ENCODE measurements at places on chromosomes 7 and 10. TPM values are rescaled to one million over a fixed set of nuclear protein-coding genes. Genes with fewer than 3 reads are reported as not detected.

DNA sequence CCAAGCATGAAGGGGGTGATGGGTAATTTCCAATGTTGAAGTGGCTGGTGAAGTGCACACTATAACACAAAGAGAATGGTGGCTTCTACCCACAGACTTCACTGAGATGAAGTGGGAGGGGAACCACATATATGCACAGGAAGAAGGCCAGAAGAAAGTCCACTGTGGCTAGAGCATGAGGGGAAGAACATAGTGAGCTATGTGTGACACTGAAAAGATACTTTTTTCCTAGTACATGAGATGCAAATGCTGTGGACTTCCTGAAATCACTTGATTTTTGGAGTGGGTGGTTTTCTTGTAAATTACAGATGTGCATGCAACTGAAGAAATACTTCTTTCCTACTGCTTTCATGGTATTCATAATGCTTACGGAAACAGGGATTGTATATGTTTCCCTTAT is 115.6 kb upstream of the PHYHIPL start:
- no peak for DNase-seq

DNA sequence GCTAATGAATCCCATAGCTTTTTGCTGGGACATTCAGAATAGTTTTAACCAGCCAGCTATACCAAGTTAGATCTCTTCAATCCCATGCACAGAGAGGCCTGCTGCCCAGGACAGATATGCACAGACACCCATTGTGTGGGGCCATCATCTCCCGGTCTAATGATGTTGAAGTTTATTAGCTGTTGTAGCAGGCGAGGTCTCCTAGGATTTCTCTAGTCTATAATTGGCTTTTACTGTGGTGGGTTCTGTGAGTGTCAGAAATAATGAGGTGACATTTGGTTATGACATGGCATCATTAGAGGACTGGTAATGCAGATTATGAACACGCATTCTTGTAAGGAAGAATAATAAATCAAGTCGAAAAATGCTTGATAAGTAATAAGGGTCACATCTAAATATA is 81.4 kb upstream of the PLPP4 start:
- no peak for DNase-seq

GRCh38 chr10:49298983-49299815 is at the start of gene C10orf71:
C10orf71 (plus strand) TSS chr10:49299170; CDS start chr10:49322546, 23,376 bp downstream.
- DNase-seq, result no peak

DNA sequence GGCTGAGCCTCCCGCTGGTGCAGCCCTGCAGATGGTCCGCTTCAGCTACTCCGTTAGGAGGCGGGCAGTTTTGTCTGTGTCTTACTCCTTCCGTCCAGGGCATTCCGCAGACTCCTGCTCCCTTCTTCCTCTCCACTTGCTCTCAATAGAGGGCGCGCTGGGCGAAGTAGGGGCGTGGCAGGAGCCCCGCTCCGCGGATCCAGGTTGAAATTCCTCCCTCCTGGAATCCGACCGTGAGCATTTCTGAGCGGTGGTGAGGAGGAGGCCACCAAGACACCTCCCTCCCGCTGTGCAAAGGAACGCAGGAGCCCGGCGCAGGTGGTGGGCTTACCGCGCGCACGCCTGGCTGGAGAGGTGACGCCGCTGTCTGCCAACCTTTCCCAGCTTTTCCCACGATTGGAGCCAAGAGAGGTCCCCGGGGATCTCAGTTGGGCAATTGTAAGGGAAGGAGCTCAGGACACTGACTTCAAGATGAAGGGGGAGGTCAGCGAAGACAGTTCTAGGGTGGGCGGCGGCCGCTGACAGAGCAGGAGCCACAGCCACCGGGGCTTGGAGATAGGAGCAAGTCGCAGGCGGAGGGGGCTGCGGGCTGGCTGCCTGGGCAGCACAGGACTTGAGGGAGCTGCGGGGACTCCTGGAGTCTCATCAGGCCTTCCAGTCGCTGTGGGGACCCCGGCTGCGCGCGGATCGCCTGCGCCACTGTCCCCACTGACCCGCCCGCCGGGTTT is 1011.3 kb downstream of the XPNPEP1 start:
- DNase-seq, result peak; percentile 63

GRCh38 chr7:22549051-22549450 is 49.1 kb upstream of the STEAP1B start:
- no peak for DNase-seq

DNA sequence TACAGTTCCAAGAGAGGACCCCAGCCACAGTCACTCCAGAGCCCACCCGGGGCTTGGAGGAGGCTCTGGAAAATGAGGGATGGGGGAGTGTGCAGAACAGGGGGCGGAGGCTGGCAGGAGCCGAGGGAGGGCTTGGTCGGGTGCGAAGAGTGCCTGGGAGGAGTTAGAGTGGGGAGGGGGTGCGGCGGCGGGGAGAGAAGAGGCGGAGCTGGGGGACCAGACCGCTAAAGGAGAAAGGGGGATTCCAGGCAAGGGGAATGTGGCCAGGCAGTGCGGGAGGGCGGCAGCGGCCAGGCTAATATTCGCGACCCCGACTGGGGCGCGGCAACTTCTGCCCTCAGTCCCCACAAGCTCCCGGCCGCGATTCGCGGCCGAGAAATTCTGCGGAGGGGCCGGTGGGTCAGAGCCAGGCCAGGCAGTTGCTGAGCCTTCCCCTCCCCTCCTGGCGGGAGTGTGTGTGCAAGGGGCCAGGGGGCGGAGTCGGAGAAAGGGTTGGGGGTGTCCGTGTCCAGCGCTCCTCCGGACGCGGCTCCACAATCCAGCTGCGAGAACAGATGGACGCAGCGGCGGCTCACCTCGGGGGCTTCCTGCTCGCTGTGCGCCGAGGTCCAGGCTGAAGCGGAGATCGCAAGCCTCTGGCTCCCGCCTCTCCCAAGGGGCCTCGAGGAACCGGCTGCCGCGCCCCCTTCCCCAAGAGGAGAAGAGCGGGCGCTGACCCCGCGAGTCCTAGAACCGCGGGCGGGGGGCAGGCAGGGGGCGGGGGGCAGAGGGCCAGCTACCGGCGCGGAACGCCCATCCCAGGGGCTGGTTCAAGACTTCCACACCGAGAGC is 612 bp upstream of the SLC18A3 start:
- no peak for DNase-seq

- peak; percentile 51 for DNase-seq
These were observed 62.2 kb downstream of the CNOT4 start for GRCh38 chr7:135447748-135448147.

- DNase-seq, result no peak
These were observed 47.5 kb downstream of the CTBP2 start for GRCh38 chr10:125112697-125113494.

DNA sequence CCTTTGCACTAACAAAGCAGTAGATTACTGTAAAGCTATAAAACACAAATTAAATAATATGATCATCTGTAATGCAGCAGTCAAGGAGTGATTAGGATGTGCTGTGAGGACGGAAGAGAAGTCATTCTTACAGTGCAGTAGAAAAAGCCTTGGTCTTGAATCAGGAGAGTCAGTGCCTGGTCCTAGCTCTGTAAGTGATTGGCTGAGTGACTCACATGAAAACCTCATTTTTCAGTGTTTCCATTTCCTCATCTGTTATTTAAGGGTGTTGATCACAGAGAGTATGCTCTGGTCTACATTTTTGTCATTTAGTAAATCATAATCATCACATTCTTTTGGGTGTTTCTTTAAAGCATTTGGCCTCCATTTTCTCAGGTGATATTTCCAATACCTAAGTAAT is 717.8 kb downstream of the LRMDA start:
- no peak for DNase-seq

GRCh38 chr7:135942614-135943013 is 34.5 kb downstream of the MTPN start:
- no peak for DNase-seq

GRCh38 chr7:77327932-77328628 is 88.1 kb downstream of the GSAP start:
- no peak for DNase-seq

DNA sequence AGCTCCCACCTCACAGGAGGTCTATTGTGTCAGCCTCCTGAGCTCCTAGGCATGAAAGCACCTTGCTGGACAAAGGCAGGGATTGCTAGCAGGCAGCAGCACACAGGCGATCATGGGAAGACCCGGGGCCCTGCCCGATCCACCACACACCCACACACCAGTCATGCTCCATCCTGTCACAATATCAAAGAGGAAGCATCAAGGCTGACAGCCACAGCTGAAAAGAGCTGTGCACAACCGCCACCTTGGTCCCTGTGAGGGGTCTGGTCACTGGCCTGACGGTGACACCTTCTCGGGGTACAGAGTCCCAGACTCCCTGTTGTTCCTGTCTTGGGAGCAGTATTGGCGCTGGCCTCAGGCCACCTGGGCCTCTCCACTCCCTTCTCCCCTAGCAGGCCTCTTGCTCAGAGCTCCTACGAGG is 89.7 kb upstream of the RET start:
- no peak for DNase-seq

DNA sequence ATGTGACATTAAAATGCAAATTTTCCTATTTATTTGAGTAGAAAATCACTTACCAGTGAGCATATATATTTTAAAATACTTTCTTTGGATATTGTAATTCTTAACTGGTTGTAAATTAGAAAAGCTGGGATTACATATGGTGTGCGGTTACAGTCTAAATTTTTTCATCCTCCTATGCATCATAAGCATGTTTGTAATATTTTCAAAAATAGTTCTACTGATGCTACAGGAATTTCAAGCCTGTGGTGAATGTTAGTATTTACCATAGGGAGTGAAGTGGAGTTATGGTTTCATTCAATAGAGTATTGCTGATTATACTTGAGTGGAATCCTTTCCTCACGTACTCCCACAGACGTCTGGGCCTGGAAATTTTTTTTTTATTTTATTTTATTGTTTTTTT is 34.6 kb upstream of the ST7 start:
- no peak for DNase-seq

DNA sequence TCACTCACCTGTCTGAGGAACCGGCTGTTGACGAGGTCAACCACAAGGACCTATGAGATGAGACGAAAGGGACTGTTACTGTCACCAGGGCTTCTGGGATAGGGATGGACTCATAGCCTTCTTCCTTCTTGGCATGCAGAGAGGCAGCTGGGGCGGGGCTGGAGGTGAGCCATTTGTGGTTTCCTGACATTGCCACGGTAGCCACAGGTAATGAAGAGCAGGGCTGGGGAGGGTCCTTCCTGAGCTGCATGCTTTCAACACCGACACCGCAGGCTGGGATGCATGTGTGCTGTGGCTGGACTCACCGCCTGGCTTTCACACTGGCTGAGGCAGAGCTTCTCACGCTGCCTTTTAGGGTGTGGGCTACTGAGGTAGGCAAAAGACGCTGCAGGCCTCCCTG is 46.4 kb upstream of the MKRN1 start:
- DNase-seq, result peak; percentile 40

Gene SPDYE6
- not detected for total RNA-seq

Gene WEE2
- total RNA-seq, result not detected

Gene CALHM3
- total RNA-seq, result not detected

Gene EFCAB10
- not detected for total RNA-seq
